GM10248 (cell line): ENCODE measurements at places on chromosomes 16 and 17.
A peak's percentile ranks its signal among the peaks of the same experiment; 100 is the strongest.

DNA sequence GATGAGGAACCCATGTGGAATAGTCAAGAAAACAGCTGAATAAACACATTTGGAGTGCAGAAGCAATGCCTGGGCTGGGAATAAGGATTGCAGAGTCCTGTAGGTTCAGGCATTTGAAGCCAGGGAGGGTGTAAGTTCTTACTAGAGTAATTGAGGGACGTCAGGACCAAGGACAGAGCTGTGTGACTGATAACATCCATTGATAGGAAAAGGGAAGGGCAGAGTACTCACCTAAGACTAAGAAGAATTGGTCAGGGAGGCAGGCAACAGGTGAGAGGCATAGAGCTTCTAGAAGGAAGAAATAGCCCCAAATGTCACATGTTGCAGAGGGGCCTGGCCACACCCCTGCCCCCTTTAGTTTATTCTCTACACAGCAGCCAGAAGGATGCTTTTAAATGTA lies 79.8 kb upstream of the TMEM132E start:
- DNase-seq = no peak

GRCh38 chr17:42203354-42203753 lies 9.1 kb upstream of the GHDC start:
- DNase-seq = no peak

- no peak for DNase-seq
These were observed 1.5 kb downstream of the HOXB4 start for GRCh38 chr17:48576479-48577309.

DNA sequence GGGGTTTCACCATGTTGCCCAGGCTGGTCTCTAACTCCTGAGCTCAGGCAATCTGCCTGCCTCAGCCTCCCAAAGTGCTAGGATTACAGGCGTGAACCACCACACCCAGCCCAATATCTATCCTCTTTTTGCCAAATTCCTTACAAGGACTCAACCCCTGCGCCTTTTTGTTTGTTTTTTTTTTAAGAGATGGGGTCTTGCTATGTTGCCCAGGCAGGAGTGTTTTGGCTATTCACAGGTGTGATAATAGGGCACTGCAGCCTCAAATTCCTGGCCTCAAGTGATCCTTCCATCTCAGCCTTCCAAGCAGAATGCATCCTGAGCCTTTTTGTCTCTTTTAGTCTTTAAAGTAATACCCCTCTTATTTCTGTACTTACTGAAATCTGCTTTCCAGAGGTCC lies 17.0 kb downstream of the SP2 start:
- no peak for DNase-seq

- DNase-seq = peak; percentile 62
These were observed 5.1 kb downstream of the RAB37 start for GRCh38 chr17:74742153-74742515.

DNA sequence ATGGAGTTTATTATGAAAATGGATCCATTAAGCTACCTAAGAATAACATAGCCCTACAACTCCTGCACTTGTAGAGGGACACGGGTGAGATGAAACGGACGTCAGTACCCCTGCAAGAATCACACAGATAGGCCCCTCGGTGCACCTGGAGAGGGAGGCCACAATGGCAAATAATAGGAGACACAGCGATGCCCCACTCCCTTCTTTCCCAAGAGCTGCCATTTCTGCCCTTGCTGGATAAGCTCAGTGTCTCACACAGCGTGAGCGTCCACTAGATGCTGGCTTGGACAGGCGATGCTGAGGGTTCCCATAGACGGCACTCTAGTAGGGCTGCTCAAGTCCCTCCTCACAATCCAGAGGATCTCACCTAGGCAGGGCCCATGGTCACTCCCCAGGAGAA lies 67.8 kb downstream of the ADCY9 start:
- DNase-seq = no peak
